H7 (cell line): ENCODE measurements at places on chromosomes 12 and 14. TPM values are rescaled to one million over a fixed set of nuclear protein-coding genes. Genes with fewer than 3 reads are reported as not detected.

GRCh38 chr14:92609955-92610354 is 96.4 kb downstream of the RIN3 start:
- no peak for DNase-seq

- no peak for DNase-seq
Observed at GRCh38 chr12:130953771-130954543, at the start of gene ADGRD1. TSS of gene ADGRD1 (plus strand) at chr12:130953907. CDS start at chr12:130954466, 559 bp downstream.

- no peak for DNase-seq
Observed at GRCh38 chr14:45361727-45362126, 108.7 kb upstream of the MIS18BP1 start.

Gene DTX1
- 1.00 and 2.5 TPM in 2 replicates for total RNA-seq

Gene DLGAP5
- 102 and 147 TPM in 2 replicates for total RNA-seq

- DNase-seq, result no peak
Observed at GRCh38 chr12:52060498-52061177, 9.1 kb upstream of the ATG101 start.

Gene AQP6
- not detected in 2 replicates for total RNA-seq

- peak; percentile 70 for DNase-seq
Observed at GRCh38 chr14:67620217-67620785, 581 bp downstream of the ARG2 start.

Gene FAM186B
- total RNA-seq, result 0.11 and 0.21 TPM in 2 replicates

DNA sequence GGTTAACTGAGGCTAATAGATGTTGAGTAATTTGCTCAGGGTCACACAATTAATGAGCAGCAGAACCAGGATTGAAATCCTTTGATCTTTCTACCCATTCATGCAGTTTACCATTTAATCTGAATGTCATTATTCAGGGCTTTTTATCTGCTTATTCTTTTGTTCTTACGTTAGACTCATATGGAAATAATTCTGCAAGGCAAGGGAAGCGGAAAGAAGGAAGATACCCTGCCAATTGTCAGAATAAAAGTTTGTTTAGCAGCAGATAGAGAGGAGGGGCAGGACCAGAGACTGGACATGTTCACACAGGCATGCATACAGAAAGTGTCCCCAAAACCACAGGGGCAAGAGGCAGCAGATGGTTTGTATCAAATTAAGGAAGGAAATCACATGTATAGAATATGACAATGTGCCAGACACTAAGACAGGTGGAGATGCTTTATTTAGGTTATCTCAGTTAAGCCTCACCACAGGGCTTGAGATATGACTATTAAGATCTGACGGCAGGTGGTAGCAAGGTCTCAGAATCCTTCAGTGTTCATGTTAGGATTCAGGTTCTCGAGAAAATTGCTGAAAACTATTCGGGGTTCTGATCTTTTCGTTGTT is 29.8 kb downstream of the BRMS1L start:
- no peak for DNase-seq

Gene LAG3
- 0.35 and 2.0 TPM in 2 replicates for total RNA-seq

Gene WNT5B
- total RNA-seq, result 1.6 and 4.4 TPM in 2 replicates

GRCh38 chr14:89537911-89538310 is 120.9 kb upstream of the FOXN3 start:
- DNase-seq, result peak; percentile 35

GRCh38 chr12:15200641-15201040 is 20.6 kb downstream of the RERG start:
- no peak for DNase-seq

Gene ZNF384
- total RNA-seq, result 34.4 and 40.3 TPM in 2 replicates

Gene MMP19
- 1.1 and 1.4 TPM in 2 replicates for total RNA-seq

DNA sequence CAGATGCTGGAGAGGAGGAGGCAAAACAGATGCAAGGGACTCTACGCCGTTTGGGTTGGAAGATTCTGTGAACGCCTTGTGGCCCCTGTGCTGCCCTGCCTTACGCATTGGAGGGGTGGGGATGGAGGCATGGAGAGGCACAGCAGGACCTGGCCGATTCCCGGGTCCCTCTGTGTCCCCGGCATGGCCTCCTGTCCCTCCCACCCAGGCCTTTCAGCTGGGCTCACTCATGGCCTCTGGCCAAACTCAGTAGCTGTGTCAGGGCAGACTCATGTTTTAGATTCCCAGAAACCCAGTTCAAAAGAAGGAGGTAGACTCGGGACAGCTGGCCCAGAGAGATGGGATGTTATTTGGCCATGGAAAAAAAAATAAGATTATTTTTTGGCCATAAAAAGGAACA is 40.1 kb downstream of the TESC start:
- no peak for DNase-seq

- peak; percentile 90 for DNase-seq
Observed at GRCh38 chr12:48925304-48926011, at the start of gene FKBP11. TSS of gene FKBP11 (minus strand) at chr12:48925492. CDS start at chr12:48925428, 64 bp downstream.

DNA sequence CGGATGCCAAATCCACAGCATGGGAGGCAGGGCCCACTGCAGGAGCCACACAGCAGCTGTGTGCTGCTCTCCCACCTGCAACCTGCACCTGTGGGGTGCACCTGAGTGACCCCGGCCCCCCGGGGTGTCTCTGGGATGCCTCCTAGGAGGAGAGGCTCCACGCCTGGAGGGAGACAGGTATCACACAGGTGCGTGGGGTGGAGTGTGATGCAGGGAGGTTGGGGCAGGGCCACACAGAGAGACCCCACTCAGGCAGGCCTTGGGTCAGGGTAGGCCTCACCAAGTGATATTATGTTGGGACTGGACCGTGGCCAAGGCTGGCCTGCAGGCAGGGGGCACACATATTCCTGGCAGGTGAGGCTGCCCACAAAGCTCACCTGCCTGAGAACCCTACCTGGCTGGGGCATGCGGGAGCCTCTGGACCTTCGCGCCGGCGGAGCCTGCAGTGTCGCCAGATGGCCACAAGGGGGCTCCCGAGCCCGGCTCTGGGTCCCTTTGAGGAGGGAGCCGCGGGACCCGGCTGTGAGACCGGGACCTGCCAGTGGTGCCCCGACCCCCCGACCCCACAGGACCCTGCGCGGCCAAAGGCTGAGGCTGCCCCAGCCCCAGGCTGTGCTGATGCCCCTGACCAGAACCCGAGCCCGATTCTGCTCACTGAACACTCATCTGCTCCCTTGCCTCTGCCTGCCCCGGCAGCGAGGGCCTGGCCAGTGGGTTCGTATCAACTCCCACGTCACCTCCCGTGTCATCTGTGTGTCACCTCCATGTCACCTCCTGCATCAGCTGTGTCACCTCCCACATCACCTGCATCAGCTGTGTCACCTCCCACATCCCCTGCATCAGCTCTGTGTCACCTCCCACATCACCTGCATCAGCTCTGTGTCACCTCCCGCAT is 11.4 kb downstream of the TMEM121 start:
- peak; percentile 97 for DNase-seq

Gene ADAMTS20
- 0.81 and 0.90 TPM in 2 replicates for total RNA-seq

Gene SMIM41
- total RNA-seq, result not detected in 2 replicates

Gene SLCO1B1
- total RNA-seq, result 0.04 TPM in 1 of 2 replicates, not detected in the other

GRCh38 chr12:63090716-63091115 is 60.3 kb downstream of the AVPR1A start:
- no peak for DNase-seq

Gene ALG10B
- total RNA-seq, result 4.5 and 4.8 TPM in 2 replicates

DNA sequence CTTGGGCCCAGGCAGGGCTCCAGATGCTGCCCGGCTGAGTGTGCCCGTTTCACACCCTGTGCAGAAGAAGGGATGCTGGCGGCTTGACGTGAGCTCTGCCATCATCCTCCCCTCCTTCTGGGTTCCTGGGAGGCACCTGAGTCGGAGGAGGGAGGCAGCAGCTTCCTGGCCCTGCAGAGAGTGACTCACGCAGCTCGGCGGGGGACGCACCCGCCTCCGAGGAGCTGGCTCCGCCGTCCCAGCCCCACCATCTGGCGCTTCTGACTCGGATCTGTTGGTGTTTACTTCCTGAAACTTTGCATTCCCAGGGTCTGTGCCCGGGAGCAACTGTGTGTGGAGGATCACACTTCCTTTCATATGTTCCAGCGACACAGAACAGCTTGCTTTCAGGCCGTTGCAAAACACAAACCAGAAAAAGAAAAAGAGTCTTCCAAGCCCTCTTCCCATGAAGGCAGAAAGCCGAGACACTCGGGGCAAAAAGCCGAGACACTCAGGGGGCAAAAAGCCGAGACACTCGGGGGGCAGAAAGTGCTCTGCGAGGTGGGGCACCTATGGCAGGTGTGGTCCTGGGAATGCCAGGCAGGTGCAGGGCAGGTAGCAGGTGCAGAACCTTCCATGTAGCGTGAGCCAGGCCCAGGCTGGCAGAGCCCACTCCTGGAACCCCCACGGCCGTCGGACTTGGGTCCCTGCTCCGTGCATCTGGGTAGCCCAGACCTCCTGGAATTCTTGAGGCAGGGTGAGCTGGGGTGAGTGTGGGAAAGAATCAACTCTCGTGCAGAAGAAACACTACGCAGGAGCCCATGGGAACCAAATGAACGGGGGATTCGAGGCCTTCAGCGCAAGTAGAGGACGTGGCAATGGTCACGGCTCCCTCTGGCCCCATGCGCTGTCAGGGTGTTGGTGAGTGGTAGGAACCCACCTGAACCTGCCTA is 27.6 kb upstream of the GALNT9 start:
- peak; percentile 93 for DNase-seq

Gene LRFN5
- total RNA-seq, result 5.4 and 7.5 TPM in 2 replicates

- DNase-seq, result no peak
Observed at GRCh38 chr14:94411638-94412037, 23.2 kb upstream of the SERPINA1 start.

Gene PROX2
- total RNA-seq, result not detected in 2 replicates

Gene FBXL14
- total RNA-seq, result 20.8 and 21.4 TPM in 2 replicates

- no peak for DNase-seq
Observed at GRCh38 chr14:55968741-55969140, 149.5 kb upstream of the PELI2 start.

Gene PXMP2
- total RNA-seq, result 18.0 and 29.9 TPM in 2 replicates

DNA sequence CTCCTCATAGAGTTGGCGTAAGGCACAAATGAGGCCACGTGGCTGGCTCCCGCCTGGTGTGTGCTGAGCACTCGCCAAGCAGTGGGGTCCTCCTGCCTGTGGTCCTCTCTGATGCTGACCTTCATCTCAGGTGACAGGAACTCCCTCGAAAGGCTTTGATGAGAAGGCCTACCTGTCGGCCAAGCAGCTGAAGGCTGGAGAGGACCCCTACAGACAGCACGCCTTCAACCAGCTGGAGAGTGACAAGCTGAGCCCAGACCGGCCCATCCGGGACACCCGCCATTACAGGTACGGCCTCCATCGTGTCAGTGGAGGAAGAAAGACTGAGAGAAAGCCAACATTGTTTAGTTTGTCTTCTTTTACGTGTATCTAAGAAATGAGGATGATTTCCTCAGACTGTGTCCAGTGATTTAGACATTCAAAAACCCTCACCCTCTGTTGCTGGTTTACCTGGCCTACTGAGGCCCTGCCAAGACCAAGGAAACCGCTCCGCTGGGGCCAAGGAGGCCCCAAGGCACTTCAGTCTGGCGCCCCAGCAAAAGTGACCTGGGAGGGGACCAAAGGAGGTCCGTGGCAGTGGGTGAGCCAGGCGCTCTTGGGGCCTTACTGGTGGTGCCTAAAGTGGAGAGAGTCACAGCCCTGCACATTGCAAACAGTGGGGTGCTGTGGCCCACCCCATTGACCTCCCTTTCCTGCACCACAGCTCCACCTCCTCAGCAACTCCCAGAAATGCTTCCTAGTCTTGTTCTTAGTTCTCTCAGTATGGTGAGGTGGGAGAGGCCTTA is 60.8 kb downstream of the GALNT16 start:
- DNase-seq, result no peak

DNA sequence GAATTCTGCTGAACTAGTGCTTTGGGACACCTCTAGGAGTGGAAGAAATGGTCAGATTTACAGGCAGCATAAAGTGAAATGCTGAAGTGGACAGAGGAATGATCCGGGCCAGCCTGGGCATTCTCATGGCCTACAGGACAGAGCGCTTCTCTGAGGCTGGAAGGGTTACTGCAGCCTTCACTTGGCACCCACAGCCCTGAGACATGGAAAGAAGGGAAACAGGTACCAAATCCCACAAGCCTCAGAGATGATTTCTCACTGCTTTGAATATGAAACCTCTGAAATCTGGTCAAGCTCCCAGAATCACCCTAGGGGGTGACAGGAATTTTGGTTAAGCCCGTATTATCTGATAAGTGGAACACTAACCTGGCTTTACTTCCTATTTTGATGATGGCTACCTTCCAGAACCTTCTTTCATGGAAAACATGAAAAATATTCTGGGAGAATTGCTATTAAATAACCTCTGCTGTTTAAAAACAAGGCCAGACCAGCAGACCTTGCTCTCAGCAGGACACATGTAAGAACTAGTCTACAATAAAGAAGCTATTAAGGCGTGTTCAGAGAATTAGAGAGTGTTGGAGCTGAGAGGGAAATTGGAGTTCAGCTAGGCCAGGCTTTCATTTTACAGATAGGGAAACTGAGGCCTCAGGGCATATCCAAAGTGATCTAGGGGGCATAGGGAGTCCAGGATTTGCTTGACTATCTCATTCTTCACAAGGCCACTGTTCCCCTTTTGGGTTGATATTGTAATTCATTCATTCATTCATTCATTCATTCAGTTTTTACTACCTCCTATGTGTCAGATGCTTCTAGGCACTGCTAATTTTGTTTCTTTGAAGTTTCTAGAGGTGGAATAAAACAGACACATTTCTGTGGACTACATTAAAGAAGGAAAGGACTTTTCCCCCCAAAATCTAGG is 281.5 kb downstream of the ZFP36L1 start:
- no peak for DNase-seq
